Left ventricle myocardium inferior (tissue), 1 donor: ENCODE measurements at places on chromosomes 5 and 9.

- no peak for DNase-seq
Measured at GRCh38 chr9:94937214-94937903, 210.9 kb downstream of the AOPEP start.

GRCh38 chr9:84271921-84272556 lies 68.5 kb downstream of the SLC28A3 start:
- DNase-seq = no peak

- no peak for DNase-seq
Measured at GRCh38 chr9:2281031-2281802, 266.1 kb downstream of the SMARCA2 start.

- DNase-seq = no peak
Measured at GRCh38 chr5:172777881-172778814, 7.2 kb upstream of the DUSP1 start.

GRCh38 chr5:98794414-98795080 lies 21.1 kb downstream of the RGMB start:
- no peak for DNase-seq

DNA sequence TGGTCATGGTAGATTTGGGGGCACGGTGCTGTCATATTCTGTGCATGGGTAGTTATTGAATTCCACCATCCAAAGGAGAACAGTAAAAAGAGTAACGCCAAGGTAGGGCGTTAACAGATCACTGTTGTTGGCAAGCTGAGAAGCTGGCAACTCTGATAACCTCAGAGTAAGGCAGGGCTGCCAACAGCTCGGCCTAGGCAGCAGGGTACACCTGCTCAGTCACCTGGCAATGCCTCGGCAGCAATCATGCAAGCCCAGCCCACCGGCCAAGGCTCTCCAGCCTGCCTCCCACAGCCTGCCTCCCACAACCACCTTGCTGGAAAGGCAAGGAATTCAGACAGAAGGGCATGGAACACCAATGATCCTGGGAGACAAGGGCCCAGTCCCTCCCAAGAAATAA lies 63.9 kb downstream of the KLHL3 start:
- DNase-seq = no peak

DNA sequence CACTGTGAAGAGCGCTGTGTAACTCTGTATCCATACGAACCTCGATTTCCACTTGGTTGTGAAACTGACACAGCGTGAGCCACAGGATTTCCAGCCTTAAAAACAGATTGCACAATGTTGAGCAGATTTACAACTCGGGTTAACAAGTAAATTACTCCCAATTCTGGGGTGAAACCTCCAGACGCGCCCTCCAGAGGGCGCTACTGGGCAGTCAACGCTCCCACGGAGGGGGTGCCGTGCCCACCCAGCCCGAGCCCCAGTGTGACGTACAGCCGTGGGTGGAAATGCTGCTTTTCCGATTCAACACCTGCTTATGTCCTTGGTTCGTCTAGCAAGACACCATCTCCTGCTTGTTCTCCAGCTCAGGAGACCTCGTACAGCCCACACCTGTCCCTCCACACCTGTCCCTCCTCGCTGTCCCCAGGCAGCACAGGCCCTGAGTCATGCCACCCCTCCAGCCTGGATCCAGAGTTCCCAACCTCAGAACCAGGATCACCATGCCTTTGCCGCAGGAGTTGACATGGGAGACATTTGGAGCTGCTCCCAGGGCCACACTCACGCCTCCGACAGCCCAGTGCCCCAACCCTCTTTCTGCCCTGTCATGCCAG lies 34.4 kb upstream of the SLC6A3 start:
- no peak for DNase-seq

- DNase-seq = no peak
Measured at GRCh38 chr5:58076483-58077257, 383.2 kb downstream of the PLK2 start.

- peak; percentile 69 for DNase-seq
Measured at GRCh38 chr5:32709750-32710549, 1.2 kb upstream of the NPR3 start.

- no peak for DNase-seq
Measured at GRCh38 chr5:58317009-58317408, 142.9 kb downstream of the PLK2 start.

GRCh38 chr9:4292781-4293180 lies 7.1 kb downstream of the GLIS3 start:
- DNase-seq = no peak

DNA sequence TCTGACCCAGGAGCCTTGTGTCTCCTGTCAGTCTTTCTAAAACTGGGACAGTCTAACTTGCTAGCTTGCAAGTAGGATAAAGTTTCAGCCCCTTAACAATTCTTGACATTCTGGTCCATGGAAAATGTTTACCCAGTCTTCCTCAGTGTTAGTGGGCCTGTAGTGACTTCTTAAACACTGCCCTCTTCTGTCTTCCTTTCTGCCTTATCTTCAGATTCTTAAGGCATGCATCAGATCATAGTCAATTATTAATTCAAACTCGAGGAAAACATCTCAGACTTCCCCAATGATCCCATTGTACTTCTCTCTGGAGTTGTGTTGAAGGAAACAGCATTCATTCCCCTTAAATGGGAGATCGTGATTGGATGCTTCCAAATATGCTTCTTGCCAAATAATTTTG lies 1199.8 kb downstream of the DTWD2 start:
- DNase-seq = no peak

DNA sequence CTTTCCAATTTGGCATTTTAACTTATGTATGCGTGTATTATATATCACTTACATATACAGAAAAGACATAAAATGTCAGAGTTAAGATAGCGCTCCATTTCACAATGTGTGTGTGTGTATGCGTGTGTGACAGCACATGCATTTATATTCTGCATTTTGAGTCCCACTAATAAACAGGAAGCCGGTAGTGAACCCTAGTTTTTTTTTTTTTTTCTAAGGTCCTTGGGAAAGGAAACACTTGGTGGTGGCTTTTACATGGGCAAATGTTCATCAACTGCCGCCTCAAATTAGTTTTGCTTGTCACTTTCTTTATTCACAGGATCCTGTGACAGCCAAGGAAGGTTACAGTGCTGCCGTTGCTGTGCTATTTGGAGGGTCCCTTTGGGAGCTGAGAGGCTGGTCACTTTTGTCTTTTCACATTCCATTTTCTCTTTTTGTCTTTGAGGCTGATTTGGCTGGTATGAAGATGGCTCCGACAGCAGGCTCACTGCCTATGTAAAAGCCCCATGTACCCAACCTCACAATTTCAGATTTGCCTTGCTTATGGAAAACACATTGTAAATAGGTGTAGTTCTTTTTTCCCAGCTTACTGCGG lies 298.9 kb downstream of the CSNK1G3 start:
- DNase-seq = no peak

GRCh38 chr5:28779161-28779754 lies 1740.9 kb upstream of the CDH9 start:
- DNase-seq = no peak

- no peak for DNase-seq
Measured at GRCh38 chr5:75524071-75524470, 12.4 kb downstream of the POLK start.

DNA sequence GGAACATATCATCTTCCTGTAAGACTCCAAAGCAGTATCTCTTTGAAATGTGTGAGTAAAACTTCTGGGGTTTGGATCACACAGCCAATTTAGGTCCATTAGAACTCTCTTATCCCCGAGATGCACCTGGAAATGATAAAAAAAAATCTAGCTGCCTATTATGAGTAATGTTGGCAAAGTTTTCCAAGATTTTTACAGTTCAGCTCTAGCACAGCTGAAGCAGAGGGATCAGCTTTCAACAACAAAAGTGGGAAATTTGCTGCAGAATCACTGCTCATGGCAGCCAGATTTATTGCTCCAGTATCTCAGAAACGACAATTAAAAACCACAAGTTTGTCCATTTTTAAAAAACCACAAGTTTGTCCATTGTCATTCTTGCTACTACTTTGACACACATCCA lies 292.2 kb downstream of the IRX2 start:
- DNase-seq = no peak

GRCh38 chr9:5593904-5594303 lies 35.0 kb upstream of the RIC1 start:
- DNase-seq = no peak

GRCh38 chr5:172453986-172454357 lies 353 bp downstream of the SH3PXD2B start:
- DNase-seq = peak; percentile 50

GRCh38 chr5:138936968-138937345 lies 61.8 kb upstream of the LRRTM2 start:
- no peak for DNase-seq

GRCh38 chr9:21812946-21813568 lies 10.6 kb downstream of the MTAP start:
- peak; percentile 62 for DNase-seq

DNA sequence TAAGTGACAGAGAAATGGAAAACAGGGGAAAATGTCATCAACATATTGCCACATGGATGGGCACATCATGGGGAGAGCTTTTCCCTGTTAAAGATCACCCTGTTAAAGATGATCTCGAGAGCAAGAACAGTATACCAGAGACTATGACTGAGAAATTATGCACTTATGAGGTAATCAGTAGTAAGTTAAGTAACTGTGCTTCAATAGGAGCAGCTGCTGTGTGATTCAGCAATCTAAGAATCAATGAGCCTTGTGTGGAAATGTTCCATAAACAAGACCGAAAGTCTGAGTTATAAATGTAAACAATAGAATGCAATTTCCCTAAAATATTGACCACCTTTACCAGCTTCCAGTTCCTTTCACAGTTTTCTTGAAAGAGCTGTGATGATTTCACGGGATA lies 582.3 kb downstream of the CAAP1 start:
- no peak for DNase-seq

DNA sequence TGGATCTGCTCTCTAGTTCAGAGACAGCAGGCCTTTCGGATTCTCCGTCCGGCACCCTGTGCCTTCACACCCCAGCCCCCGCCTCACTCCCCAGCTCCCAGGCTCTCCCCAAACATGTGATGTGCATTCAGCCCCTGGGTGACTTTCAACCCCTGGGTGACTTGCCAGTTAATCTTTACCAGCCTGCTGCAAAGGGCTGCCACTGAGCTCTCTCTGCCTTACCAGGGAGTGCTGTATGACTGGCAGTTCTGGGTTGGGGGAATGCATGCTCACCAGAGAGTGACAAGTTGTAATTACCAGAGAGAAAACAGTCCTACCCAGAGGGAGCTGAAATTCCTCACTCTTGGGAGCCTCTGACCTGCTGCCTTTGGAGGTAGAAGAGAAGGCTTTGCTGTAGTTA lies 4.9 kb upstream of the ADRA1B start:
- DNase-seq = no peak

- no peak for DNase-seq
Measured at GRCh38 chr5:3954633-3955032, 359.0 kb downstream of the IRX1 start.

GRCh38 chr9:15977438-15977837 lies 424.6 kb downstream of the CCDC171 start:
- DNase-seq = no peak

DNA sequence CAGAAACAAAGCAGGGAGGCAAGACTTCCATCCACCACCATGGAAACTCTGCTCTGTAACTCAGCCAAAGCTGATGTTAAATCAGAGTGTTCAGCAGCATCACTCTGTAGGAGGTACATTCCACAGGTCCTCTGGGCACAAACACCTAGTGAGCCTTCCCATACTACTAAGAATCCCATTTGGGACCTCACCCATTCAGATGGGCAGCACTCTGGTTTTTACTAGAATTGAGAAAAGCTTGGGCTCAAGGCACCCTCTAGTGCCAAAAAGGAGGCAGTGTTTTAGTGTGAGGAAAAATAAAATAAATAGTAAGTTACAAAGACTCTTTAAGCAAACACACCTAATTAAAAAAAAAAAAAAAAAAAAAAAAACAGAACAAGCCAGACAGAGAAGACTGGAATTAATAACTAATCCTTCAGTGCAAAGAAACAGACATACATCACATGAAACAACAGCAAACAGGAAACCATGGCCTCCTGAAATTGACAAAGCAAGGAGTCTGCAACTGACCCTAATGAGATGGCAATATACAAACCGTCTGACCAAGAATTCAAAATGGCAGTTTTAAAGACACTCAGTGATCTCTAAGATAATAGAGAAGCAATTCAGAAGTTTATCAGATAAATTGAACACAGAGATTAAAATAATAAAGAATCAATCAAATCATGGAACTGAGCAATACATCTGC lies 159.5 kb downstream of the GNA14 start:
- DNase-seq = no peak

DNA sequence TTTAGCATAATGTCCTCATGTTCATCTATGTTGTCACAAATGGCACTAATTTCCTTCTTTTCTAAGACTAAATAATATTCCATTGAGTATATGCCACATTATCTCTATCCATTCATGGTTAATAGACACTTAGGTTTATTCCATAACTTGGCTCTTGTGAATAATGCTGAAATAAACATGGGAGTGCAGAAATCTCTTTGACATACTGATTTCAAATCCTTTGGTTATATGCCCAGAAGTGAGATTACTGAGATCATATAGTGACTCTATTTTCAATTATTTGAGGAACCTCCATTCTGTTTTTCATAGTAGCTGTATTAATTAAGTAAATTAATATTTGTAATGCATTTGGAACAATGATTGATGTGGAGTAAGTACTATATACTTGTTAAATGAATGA lies 13.0 kb downstream of the SMIM3 start:
- no peak for DNase-seq

- DNase-seq = no peak
Measured at GRCh38 chr9:137479892-137480685, 21.0 kb upstream of the NSMF start.

DNA sequence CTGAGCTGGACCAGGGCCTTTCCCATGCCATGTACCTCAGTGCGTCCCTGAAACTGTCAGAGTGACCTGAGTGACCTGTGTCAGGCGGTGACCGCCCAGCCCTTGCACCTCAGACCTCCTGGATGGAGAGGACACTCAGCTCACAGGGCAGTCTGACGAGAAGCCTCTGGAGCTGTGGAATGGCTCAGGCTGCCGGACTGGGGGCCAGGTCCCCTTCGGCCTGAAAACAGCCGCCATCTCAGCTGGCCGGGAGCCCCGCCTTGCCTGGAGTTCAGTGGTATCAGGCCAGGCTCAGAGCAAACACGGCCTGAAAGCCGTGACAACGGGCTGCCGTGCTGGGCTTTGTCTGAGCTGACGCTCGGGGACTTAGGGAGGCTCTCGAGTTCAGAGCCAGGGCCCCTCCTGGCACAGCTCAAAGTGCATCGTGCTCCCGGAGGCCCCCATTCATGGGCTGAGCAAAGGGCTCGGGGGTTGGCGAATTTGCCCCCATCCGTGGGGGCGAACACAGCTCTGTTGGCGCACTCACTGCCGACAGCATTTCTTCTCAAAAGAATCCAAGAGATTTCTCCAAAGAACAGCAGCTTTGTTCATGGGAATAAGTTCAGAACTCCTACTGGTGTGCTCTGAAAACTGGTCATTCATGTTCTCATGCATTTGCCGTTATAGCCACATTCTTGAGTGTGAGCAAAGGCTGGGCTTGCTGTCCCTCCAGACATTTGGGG lies 8.4 kb upstream of the SLC9A3 start:
- DNase-seq = no peak

GRCh38 chr9:99778308-99778707 lies 43.4 kb upstream of the NR4A3 start:
- DNase-seq = no peak

- no peak for DNase-seq
Measured at GRCh38 chr5:50325237-50325832, 115.8 kb downstream of the EMB start.
